Activated T-cell treated with anti-CD3 and anti-CD28 coated beads, Interleukin-2, amount 50 U/mL, for 48 hours (primary cell): ENCODE measurements at places on chromosomes 16 and 17.

- no peak for DNase-seq
Observed at GRCh38 chr17:57557834-57558681, 187.0 kb downstream of the CCDC182 start.

GRCh38 chr17:81251709-81252301, 12.7 kb downstream of the NDUFAF8 start:
- DNase-seq: no peak

DNA sequence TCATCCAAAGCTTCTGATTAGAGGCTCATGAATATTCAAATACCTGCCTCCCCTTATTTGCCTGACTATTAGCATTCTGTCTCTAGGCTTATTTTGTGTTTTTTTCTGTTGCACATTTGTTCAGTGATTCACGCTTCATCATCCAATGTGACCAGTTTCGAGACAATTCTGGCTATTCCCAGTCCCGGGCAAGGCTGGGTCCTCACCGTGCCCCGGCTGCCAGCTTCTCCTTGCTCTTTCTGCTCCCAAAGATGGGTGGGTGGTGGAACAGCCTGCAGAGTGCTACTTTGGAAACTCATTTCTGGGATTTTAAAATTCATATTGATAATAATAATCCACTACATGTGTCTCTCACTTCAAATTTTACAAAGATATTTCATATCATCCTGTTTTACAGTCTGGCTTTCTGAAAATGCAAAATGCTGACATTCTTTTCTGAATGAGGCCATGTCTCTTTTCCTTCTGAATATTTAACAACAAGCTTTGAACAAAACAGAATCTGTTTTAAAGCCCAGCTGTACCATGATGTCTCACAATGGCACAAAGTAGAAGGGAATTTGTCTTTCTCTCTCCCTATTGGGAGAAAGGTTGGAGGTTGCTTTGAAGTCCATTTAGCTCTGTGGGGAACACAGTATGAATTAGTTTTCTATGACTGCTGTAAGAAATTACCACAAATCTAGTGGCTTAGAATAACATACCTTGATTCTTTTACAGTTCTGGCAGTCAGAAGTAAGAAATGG, 116.9 kb upstream of the CDH13 start:
- DNase-seq: no peak

DNA sequence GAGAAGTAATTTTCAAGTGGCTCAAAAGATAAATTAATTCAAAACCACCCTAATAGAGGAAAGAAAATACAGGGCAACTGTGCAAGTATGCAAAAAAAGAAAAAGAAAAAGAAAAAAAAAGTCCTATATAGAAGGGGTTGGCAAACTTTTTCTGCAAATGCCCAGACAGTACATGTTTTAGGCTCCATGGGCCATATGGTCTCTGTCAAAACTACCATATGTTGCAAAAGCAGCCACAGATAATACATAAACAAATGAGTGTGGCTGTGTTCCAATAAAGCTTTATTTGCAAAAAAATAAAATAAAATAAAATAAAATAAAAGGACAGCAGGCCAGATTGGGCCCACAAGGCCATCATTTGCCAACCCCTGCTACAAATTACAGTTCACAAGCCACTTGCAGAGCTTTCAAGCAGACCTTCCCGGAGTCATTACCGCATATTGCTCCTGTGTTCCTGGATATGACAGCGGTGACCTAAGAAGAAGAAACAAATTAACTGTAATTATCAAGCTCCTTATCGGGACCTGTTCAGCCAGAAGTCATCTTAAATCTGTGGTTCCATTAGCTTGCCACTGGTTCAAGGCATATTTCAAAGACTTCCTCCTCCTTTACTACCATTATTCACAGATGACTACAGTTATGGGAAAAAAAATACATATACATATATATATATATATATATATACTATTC, 15.9 kb downstream of the ZC3H7A start:
- DNase-seq: no peak

GRCh38 chr16:16052916-16053315, 103.5 kb downstream of the ABCC1 start:
- no peak for DNase-seq

GRCh38 chr16:1538804-1539520, 5.5 kb downstream of the TMEM204 start:
- DNase-seq: peak; percentile 51

DNA sequence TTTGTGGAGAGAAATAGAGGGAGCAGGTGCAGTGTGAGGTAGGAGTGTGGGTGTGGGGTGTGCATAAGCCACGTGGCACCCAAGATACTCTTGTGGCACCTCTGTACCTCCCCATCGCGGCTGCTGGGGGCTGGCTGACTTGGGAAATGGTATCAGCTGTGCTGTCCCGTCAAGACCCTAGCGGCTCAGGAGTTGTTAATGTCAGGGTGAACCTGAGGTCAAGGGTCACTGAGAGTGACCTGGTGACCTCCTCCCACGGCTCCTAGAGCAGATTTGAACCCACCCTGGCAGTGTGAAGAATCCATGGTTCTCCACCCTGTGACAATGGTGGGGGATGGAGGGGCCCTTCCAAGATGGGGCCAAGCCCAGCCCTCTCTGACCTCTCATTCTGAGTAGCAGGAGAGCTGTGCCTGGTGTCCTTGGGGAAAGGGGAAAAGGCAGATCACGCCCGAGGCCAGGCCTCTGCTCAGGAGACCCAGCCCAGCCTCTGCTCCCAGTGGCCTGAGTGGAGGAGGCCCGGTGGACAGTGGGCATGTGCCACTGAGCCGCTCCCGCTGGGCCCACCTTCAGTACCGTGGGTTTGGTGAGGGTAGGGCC, 3.0 kb upstream of the WFIKKN2 start:
- no peak for DNase-seq

- DNase-seq: no peak
Observed at GRCh38 chr16:68658341-68658973, 13.3 kb downstream of the CDH3 start.

DNA sequence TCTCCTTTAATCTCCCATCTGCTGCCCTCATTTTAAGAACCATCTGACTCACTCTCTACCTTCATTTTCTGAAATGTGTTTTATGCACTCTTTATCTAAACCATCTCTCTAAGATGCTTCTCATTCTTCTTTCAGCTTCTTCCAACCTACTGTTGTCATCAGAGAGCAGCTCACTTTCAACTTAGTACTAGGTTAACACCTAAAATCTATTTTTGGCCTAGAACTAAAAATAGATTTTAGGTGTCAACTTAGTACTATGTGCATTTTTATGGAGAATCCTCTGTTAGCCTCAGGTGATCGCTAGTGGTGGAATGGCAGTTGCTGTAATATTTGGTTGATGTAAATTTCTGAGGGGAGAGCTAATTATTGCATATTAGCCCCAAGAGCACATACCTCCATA, 277.1 kb downstream of the KCNJ2 start:
- DNase-seq: no peak

DNA sequence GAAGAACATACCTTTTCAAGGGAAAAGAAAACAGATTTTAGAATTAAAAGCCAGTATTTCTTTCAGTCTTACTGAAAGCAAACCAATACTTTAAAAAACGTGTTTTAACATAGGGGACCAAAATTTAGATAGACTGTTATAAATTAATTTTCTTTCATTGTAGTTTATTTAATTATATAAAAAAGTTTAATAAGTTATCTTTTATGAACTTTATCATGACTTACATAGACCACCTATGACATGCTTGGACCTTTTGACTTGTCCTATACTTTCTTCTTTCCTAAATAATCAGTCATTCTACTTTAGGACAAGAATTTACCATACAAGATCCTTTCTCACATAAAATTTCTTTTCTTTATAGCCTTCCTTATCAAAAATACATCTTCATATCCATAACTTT, 102.0 kb upstream of the HAS3 start:
- DNase-seq: no peak

GRCh38 chr17:65527381-65527780, 34.1 kb downstream of the AXIN2 start:
- DNase-seq: no peak

DNA sequence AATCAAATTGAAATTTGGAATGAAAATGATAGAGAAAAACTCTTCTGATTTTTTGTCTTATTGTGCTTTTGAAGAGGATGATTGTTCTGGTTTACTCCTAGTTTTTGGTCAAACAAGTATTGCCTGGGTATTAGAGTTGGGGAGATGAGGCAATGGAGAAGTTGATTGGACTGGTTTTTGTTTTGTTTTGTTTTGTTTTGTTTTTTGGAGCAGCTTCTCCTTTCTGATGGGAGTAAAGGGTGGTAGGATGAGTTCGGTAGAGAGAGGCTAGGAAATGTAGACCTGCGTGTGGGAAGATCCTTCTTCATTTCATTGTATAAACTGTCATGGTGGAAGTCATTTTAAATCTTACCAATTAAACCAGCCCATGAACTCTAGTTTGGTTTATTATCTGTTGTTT, 17.7 kb downstream of the ATP6V0A1 start:
- no peak for DNase-seq

GRCh38 chr17:80704381-80704819, 159.8 kb downstream of the RPTOR start:
- DNase-seq: no peak

GRCh38 chr16:12611916-12612597, 191.6 kb downstream of the CPPED1 start:
- DNase-seq: no peak

DNA sequence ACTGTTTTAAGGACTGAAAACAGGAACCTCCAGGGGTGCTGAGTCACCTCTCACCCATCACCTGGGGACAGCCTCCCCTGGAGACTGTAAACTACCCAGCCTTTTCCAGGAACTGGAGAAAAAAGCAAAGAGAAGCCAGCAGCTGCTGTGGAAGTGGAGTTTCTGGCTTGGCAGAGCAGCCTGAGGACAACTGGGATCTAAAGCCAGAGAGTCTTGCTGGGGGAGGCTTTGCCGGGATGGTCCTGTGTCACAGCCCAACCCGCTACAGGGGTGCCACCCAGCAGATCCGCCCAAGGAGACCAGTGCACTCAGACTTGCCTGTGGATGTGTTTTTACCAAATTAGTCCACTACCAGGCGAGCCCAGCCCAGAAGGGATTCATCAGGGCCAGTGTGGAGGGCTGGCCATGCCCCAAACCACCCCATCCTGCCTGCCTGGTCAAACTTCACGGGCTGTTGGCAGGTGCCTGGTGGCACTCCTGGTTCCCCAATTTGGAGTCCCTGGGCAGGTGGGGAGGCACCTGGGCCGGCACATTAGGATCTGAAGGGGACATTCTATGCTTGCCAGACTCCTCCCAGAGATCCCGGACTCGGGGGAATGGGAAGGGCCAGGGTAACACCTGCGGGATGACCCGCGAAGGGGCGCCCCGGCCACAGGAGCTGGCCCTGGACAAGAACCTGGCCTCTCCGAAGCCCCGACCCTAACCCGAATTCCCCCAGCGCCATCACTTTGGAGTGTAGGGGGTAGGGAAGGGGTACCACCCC, 771 bp downstream of the MSRB1 start:
- peak; percentile 48 for DNase-seq

DNA sequence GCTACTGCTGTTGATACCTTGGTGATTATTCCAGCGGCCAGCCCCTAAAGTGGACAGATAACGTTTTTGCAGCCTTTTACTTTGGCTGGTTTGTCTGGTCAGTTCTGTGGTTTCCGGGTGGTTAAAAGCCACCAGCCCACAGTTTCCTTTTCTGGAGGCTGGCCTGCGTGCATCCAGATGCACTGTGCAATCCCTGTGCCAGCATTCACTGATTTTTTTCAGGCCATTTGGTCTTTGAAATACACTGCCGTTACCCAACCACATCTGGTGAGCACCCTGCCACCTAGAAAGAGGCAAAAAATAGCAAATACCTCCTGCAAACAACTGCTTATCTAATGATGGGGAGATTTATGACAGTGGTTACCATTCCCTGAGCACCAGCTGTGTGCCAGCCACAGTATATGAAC, 797 bp downstream of the NUDT7 start:
- no peak for DNase-seq

DNA sequence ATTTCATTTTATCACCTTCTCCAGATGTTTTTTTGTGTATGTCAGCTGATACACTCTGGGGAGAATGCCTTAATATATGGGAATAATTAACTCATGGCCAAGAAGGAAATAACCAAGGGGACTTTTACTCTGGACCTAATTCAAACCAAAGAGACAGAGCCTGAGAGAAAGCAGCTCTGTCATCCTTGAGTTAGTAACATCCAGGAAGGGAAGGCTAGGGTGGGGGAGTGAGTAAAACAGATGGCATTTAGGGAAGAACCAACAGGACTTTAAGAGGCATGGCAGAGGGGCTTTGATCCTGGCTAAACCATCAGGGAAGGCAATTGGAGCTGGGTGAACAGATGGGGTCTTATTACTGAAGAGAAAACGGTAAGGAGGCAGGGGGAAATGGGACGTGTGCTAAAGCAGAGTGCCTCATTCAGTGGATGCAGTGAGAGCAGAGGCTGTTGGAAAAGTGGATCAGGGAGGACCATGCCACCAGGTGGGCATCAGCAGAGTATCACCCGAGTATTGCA, 2.5 kb upstream of the SMPD3 start:
- DNase-seq: no peak

DNA sequence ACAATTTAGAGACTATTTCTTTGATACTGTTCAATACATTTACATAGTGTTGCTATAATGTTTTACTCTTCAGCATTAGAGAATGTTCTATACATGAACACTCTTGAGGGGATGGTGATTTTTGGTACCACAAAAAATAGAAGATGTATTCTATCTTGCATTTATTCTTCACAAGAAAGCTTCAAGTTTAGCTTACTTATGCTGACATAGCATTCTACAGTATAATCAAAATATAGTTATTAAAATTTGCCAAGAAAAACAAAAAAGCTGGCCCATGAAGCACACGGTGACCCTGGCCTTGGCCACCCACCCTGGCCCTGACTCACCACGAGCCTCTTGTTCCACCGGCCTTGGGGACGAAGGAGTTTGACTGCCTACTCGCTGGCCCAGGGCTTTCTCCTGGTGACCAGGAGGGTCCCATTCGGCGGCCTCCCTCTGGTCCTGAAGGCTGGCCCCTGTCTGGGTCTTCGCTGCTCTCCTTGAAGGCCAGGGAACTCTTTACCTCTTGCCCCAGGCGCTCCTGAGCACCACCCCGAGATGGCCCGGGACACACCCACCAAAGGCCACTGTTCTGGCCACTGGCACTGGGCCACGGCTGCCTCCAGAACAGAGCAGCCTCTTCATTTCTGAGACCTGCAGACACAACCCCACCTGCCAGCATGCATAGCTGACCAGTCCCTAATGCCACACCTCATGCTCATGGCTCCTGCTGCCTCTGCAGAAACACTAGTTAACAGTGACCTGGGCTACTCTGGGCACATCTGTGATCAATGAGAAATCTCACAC, 22.5 kb upstream of the ICAM2 start:
- no peak for DNase-seq

GRCh38 chr16:17379121-17379571, 91.6 kb downstream of the XYLT1 start:
- no peak for DNase-seq

- no peak for DNase-seq
Observed at GRCh38 chr17:57256708-57257112, 387 bp downstream of the MSI2 start.

GRCh38 chr17:33667052-33667509, 374.0 kb upstream of the ASIC2 start:
- DNase-seq: peak; percentile 41

- no peak for DNase-seq
Observed at GRCh38 chr16:27879601-27880247, 183.8 kb downstream of the GSG1L start.

- no peak for DNase-seq
Observed at GRCh38 chr17:77394540-77395295, 253.9 kb downstream of the SEC14L1 start.
